Mammary epithelial cell (primary cell): ENCODE measurements at places on chromosomes 3 and 15.
A peak's percentile ranks its signal among the peaks of the same experiment; 100 is the strongest.

DNA sequence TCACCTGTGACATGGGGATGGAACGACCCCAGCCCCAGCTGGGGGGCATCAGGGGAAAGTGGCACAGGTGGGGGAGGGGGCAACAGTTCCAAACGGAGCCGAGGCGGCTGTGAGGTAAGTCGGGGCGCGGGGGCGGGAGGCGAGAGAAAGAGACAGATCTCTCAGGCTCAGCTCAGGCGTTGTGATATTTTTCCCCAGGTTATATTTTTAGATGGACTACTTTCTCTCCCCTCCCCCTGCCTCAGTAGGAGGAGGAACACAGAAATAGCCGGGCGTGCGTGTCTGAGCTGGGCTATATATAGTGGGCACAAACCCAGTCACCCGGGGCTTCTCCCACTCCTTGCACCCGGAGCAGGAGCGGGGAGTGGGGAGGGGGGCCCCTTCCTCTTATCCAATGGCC, 91.0 kb upstream of the LINGO1 start:
- DNase-seq = no peak

DNA sequence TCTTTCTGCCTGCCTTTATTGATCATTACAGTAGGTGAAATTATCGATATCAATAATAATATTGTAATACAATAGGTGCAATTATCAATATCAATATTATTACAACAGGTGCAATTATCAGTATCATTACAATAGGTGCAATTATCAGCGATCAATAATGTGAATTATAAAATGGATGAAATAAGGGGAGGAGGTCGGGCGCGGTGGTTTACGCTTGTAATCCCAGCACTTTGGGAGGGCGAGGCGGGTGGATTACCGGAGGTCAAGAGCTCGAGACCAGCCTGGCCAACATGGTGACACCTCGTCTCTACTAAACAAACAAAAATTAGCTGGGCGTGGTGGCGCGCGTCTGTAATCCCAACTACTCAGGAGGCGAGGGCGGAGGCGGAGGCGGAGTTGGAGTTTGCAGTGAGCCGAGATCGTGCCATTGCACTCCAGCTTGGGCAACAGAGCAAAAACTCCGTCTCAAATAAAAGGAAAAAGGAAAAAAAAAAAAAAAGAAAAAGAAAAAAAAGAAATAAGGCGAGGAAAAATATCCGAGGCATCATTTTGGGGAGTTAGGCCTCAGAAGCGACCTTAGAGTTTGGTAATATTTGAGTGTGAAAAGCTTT, 611 bp upstream of the BNIP2 start:
- DNase-seq = peak; percentile 74

GRCh38 chr3:72487946-72488737, 360.1 kb downstream of the SHQ1 start:
- no peak for DNase-seq

GRCh38 chr3:194816748-194817591, 131.3 kb downstream of the FAM43A start:
- DNase-seq = no peak

DNA sequence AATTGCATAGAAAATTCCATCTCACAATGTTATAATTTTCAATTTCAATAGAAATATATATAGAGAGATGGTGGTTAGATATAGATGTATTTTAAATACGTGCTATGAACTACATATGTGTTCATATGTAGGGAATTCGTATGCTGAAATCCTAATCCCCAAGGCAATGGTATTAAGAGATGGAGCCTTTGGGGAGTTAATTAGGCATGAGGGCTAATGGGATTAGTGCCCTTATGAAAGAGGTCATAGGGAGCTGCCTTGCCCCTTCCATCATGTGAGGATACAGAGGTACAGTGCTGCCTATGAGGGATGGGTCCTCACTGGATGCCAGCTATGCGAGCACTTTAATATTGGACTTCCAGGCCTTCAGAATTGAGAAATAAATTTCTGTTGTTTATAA, 79.6 kb upstream of the CCDC54 start:
- no peak for DNase-seq

DNA sequence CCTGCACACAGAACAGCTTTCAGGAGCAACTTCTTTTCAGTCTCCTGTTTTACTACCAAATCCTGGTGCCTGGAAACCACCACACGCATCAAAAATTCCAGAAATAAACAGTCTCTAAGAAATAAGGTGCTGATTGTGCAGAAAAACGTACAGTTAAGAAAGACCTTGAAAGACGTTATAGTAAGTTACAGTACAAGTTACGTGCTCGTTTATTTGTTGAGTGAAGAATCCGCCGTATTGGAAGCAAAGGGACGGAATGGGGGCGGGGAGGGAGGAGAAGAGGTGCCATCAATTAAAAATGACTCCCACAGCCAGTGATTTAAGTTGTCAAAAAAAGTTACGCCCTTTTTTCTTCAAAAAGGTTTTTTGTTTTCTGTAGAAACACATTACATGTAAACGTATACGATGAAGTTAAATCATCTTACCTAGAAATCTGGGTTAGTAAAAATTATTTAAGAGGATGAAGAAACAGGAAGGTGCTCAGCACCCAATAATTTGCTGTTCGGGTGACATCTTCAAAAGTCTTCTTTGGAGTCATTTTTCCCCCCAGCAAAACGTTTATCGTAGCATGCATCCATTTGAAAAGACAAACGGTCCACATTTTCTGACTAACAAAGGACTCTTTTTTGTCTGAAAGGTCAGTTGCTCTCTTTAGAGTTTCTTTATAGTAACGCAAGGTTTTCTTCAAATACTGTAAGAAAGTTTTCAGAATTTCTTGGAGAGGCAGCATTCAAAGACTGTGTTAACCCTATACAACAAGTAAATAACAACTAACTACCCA, 782 bp upstream of the UACA start:
- DNase-seq = no peak

- no peak for DNase-seq
These were observed 317.3 kb upstream of the NECTIN3 start for GRCh38 chr3:110754212-110754916.

DNA sequence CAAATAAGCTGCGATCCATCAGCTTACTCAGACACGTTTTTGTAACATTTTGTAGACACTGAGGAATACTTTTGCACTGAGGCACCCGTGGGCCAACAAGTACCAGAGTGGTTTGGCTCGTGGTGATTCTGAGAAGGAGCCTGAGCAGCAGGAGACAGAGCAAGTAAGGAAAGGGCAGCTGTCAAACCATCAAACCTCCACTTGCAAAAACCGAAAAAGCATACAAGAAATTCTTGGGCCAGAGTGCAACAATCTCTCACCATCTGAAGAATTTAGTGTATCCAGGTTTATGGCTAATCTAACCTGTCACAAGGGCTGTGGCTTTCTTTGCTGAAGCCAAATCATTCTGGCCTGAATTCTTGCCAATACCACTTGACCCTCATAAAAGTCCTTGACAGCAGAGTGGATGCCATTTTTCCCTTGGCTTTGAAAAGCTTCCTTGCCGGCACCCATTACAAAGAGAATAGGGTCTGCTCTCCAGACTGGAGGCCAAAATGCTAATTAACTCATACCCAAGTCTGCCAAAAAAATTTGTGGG, 56.7 kb downstream of the MYO1E start:
- DNase-seq = no peak

DNA sequence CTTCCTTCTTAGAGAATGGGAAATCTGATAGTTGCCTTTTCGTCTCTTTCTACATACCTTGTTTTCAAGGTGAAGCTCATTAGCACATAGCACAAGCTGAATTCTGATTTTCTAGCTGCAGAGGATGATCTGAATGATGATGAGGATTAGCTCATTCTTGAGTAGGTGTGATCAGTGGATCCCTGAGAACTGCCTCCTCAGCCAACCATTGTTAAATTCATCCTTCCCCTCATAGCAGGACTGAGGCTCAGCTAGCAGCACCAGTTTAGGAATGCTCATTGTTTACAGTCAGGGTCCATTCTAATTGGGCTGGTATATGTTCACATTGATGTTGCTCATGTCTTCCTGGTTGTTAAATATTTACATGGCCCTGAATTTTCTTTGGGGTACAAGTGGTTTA, 299.9 kb upstream of the MME start:
- DNase-seq = peak; percentile 2

DNA sequence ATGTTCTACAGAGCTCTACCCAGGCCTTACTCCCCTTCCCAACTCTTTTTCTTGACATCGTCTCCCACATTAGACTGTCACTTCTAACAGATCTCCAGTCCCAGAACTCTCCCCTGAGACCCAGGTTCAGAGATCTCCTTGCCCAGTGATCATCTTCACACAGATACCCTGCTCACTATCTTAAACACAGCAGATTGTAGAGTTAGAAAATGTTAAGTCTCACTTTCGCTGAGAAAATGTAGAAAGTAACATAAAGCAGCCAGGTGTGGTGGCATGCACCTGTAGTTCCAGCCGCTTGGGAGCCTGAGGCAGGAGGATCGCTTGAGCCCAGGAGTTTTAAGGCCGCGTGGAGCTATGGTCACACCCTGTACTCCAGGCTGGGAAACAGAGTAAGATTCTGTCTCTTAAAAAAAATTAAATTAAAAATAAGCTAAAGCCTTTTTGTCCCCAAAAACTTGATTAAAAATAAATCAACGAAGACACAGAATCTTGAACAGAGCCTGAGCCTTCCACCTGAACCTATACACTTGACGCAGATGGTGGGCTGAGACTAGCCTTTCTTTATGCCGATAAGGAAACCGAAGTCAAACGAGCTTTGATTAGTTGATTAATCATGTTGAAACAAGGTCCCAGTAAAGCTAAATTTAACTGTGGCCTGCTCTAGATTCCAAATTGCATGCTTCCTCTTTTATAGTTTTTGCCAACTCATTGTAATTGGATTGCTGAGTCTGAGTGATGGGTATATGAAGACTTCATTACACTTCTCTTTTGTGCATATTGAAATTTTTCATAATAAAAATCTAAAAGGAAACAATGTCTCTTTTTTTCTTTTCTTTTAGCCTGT, 31.3 kb upstream of the BLM start:
- no peak for DNase-seq

DNA sequence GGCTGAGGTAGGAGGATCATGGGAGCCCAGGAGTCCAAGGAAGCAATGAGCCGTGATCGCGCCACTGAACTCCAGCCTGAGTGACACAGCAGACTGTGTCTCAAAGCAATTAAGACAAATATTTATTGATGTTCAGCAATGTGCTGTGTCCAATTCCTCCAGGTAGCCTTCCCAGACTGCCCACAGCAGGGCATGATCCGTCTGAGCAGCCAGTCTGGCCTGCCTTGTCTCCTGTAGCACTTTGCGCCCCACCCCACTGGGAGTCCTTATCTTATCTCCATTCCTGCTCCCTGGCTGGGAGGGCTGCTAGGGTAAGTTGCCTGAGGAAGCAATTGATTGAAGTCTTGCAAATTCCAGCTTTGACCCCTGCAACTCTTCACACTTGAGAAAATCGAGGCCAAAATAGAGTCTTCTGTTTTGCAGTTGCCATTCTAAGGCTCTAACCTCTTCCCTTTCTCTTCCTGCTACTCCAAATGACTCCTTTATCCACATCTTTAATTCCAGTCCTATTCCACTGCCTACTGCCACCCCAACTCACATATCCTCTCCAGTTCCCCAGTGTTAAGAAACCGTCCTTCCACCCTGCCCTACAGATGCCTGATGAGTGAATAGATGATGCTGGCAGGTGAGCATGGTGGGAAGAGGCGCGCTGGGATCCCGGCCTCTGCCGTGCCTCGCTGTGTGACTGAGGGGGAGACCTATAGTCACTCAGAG, 26.9 kb upstream of the LCTL start:
- DNase-seq = no peak

- no peak for DNase-seq
These were observed 406.5 kb upstream of the ARHGEF26 start for GRCh38 chr3:153714588-153715290.
